Pancreas (tissue), 10 donors: ENCODE measurements at places on chromosomes 13 and 19. TPM values are rescaled to one million over a fixed set of nuclear protein-coding genes. Genes with fewer than 3 reads are reported as not detected.

DNA sequence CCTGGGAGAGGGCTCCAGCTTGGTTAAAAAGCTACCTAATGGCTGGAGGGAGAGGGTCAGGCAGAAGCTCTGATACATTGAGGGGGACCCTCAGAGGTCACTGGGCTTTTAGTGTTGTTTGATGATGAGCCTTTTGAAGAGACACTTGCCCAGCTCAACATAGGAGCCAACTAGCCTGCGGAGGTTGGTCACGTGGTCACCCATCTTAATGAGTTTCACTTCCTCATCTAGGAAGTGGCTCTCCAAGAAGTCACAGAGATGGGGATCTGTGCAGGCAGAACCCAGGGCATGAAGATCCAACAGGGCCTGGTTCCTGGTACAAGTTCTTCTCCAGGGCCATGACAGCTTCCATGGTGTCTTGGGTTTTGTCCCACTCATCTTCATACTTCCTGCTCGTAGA lies 33.4 kb downstream of the IPO5 start:
- no peaks in the 10 kb centered on the region for H3K36me3 ChIP-seq
- H3K4me1 ChIP-seq, result peaks cover under 1% of the 10 kb centered on the region
- H3K27me3 ChIP-seq, result no peaks in the 10 kb centered on the region
- H3K4me3 ChIP-seq, result no peak overlapping the region
- no peak for DNase-seq

ZNF491 gene
- 1.2 TPM for polyA plus RNA-seq

GRCh38 chr19:18204394-18205199 lies 755 bp upstream of the RAB3A start:
- H3K27me3 ChIP-seq, result no peaks in the 10 kb centered on the region
- peak overlapping the region; percentile 41 for H3K4me3 ChIP-seq
- peak overlapping the region; percentile 85 for H3K27ac ChIP-seq
- no peaks in the 10 kb centered on the region for H3K36me3 ChIP-seq
- no peak for DNase-seq

- H3K27ac ChIP-seq, result no peak overlapping the region
- no peaks in the 10 kb centered on the region for H3K4me1 ChIP-seq
- DNase-seq, result no peak
- no peak overlapping the region for H3K4me3 ChIP-seq
- H3K27me3 ChIP-seq, result no peaks in the 10 kb centered on the region
Observed at GRCh38 chr13:94435604-94436226, 43.8 kb downstream of the DCT start.

GRCh38 chr13:85995788-85996418 lies 196.7 kb upstream of the SLITRK6 start:
- H3K4me3 ChIP-seq, result no peak overlapping the region
- no peaks in the 10 kb centered on the region for H3K27me3 ChIP-seq
- H3K27ac ChIP-seq, result no peak overlapping the region
- no peak for DNase-seq

DNA sequence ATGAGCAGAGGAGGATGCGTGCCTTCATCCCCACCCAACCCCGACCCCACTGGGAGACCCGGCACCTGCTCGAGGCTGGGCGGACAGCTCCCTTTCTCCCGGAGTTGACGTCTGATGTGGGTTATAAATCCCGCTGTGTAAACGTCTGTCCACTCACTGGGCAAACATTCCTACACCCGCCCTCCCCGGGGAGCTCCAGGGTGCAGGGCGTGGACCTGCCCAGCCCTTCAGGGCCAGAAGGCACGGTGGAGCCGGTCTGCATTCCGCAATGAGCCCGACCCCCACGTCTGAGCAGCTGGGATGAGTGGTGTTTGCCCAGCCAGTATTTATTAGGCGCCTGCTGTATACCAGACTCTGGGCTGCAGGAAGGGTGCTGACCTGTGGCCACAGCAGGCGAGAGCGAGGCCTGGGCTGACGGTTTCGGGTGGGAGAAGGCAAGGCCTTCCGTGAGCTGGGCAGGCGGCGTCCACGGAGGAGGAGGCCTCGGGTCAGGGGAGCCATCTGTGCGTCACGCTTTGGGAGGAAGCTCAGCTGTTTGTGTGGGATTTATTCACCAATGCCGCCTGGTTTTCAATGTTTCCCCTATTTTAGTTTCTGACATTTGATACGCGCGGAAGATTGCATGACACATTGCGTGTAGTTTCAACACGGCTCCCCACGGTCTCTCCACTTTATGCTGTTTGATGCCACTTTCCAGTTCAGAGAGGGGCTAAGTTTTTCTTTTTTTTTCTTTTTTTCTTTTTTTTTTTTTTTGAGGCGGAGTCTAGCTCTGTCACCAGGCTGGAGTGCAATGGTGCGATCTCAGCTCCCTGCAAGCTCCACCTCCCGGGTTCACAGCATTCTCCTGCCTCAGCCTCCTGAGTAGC lies 2.0 kb downstream of the MISP start:
- H3K27ac ChIP-seq, result no peak overlapping the region
- H3K4me1 ChIP-seq, result no peaks in the 10 kb centered on the region
- no peaks in the 10 kb centered on the region for H3K36me3 ChIP-seq
- no peaks in the 10 kb centered on the region for H3K27me3 ChIP-seq

DNA sequence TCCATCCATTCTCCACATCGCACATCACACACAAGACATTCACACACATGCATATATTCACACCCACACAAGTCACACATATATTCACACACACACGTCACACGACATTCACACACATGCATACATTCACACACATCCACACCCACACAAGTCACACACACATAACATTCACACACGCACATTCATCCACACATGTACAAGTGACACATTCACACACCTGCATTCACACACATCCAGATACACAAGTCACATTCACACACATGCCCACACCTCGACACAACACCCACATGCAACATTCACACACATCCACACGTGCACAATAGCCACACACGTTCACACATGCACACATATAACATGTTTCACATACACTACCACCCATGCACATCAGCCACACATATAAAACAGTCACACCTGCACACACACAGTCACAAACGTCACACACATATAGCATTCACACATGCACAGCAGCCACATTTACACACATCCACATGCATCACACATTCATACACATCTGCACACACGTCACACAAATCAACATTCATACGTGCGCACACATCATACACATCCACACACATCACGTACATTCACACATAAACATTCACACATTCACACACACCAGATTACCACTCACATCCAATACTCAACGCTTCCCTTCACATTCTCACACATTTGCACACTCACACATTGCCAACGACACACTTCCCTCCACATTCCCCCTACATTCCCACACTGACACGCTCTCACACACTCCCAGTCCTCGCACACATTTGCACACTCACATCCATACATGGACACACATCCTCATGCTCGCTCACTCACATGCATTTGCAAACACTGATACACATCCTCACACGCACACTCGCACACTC lies 41.0 kb downstream of the ANKRD10 start:
- H3K27ac ChIP-seq, result no peak overlapping the region
- no peaks in the 10 kb centered on the region for H3K27me3 ChIP-seq

NOTCH3 gene
- 7.3 TPM for polyA plus RNA-seq

DNA sequence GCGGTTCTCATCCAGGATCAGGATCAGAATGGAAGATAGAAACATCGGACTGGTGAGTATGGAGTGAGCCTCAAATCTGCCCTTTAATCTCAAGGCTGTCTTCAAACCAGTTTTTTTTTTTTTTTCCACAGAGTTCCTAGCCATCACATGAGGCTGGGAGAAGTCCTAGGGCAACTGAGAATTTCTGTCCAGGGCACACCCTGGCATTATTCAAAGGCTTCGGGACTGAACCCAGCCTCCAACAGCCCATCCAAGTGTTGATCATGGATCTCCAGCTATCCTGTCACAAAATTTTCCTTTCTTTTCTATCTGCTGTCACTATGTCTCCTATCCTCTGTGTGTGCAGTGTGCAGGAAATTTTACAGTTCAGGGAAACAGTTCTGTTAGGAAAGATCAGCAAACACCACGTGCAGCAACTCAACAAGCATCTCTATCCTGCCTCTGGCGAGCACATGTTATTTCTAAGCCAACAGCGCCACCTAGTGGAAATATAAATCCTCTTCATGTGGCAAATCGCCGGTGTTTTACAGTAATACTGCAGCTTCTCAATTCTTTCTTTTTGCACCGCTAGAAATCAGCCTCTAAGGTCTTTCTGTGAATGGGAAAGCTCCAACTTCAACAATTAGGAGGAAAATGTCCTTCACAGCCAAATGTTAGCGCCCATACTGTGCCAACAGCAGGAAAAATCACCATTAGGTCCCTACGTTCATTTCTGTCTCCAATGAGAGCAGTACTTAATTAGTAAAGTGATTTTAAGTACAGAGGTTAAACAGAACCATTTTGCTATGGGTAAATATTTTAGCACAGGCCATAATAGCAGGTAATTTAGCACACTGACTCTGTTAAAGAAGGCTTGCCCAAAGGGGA lies 21.4 kb upstream of the ZNF181 start:
- no peak overlapping the region for H3K27ac ChIP-seq
- DNase-seq, result peak; percentile 50
- no peaks in the 10 kb centered on the region for H3K4me1 ChIP-seq
- H3K4me3 ChIP-seq, result no peak overlapping the region
- H3K36me3 ChIP-seq, result no peaks in the 10 kb centered on the region

GRCh38 chr13:94479616-94480015 lies at the start of gene DCT:
DCT (minus strand) TSS chr13:94479682; CDS start chr13:94479255, 427 bp downstream.
- no peaks in the 10 kb centered on the region for H3K4me1 ChIP-seq
- no peaks in the 10 kb centered on the region for H3K27me3 ChIP-seq
- H3K4me3 ChIP-seq, result no peak within 1 kb of the TSS
- H3K36me3 ChIP-seq, result no peaks in the 10 kb centered on the region
- DNase-seq, result no peak
- no peak within 1 kb of the TSS for H3K27ac ChIP-seq

TMC4 gene
- polyA plus RNA-seq, result 88.9 TPM

DNA sequence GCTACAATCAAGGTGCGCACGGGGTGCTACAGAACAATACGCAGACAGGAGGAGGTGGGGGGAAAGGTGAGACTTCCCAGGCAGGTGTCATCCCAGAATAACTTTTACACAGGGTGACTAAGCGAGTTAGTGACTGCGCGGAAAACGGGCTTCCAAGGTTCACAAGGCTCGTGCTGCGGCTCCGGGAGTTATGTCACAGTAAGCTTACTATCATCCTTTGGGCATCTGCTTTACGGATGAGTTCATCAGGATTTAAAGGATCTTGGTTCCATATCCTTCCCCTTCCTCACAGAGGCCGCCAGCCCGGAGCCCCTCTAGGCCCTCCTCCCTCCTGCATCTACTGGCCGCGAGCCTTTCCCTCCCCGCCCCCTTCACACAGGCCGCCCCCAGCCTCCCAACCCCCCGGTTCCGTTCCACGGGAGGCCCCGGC lies 474 bp upstream of the IFT88 start:
- no peaks in the 10 kb centered on the region for H3K4me1 ChIP-seq
- H3K27me3 ChIP-seq, result no peaks in the 10 kb centered on the region
- no peaks in the 10 kb centered on the region for H3K36me3 ChIP-seq

- DNase-seq, result no peak
- H3K36me3 ChIP-seq, result no peaks in the 10 kb centered on the region
- no peaks in the 10 kb centered on the region for H3K27me3 ChIP-seq
- no peaks in the 10 kb centered on the region for H3K4me1 ChIP-seq
- no peak overlapping the region for H3K27ac ChIP-seq
Observed at GRCh38 chr19:51296336-51297093, 14.9 kb upstream of the IGLON5 start.

DNA sequence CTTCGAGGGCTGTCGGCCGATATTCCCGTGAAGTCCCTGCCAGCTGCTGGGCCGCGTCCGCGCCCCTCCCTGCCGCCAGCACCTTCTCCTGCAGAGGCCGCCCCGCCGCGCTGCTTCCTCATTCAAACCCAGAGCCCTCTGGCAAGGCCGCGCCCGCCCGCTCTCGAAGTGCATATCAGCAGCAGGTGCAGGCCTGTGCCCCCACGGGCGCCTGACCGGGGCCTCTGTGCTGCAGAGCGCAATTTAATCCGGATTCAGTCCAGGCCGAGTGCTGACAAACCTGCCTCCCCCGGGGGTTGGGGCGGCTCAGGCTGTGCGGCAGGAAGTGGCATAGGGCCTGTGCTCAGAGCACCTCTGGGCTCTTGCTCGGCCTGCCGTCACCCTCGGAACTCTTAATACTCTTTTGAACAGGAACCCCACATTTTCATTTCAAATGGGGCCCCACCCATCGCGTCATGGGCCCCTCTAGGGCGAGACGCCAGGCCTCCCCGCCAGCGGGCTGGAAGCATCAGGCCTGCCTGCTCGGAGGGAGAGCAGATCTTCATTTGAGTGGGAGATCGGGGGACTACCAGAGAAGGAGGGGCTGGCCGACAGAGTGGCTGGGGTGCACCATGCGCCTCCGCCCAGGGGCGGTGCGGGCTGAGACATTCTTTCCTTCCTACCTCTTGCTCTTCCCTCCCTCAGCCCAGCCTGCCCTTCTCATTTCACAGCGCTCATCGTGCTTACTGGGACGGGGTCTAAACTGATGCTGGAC lies 125.7 kb downstream of the TNFRSF19 start:
- H3K36me3 ChIP-seq, result no peaks in the 10 kb centered on the region
- H3K4me3 ChIP-seq, result peak overlapping the region; percentile 14
- no peaks in the 10 kb centered on the region for H3K27me3 ChIP-seq
- H3K4me1 ChIP-seq, result no peaks in the 10 kb centered on the region
- DNase-seq, result no peak
- no peak overlapping the region for H3K27ac ChIP-seq

MEIOSIN gene
- not detected for polyA plus RNA-seq
